ENCODE measurements at places on chromosomes 5 and 9. TPM values are rescaled to one million over a fixed set of nuclear protein-coding genes. Genes with fewer than 3 reads are reported as not detected.

Gene HTR1A
- total RNA-seq = not detected

Gene MRPL36
- total RNA-seq = 29.6 TPM

Gene EFNA5
- 54.4 TPM for total RNA-seq

Gene CCDC152
- total RNA-seq = 1.1 TPM

Gene SPATA6L
- 15.1 TPM for total RNA-seq

Measured in kidney (tissue), 22 donors.